ENCODE measurements at places on chromosomes 7 and 10.

- no peak for DNase-seq
Measured at GRCh38 chr7:70063371-70063770, 465.1 kb downstream of the AUTS2 start.

GRCh38 chr10:131195116-131195515 lies 116.4 kb downstream of the TCERG1L start:
- no peak for DNase-seq

- DNase-seq: no peak
Measured at GRCh38 chr7:70237256-70237655, 639.0 kb downstream of the AUTS2 start.

- no peak for DNase-seq
Measured at GRCh38 chr7:44748948-44749731, 493 bp downstream of the ZMIZ2 start.

GRCh38 chr10:101732096-101732495 lies 37.1 kb upstream of the FBXW4 start:
- no peak for DNase-seq

DNA sequence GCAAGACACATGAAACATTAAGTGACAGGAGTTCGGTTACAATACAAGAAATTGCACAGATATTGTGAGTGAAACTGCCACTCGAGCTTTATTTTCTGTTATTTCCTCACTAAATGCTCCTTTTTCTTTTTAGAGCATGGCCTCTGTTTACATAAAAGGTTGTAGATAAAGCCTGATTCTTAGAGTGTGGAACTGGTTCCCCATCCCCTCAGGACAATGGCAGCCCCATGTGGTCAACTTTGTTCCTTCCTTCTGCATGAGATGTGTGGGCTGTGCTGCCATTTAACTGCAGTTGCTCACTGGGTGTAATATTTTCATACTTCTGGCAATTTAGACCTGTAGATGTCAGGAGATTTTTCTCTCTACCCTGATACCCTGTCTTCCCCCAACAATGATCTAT lies 70.2 kb downstream of the LRGUK start:
- no peak for DNase-seq

DNA sequence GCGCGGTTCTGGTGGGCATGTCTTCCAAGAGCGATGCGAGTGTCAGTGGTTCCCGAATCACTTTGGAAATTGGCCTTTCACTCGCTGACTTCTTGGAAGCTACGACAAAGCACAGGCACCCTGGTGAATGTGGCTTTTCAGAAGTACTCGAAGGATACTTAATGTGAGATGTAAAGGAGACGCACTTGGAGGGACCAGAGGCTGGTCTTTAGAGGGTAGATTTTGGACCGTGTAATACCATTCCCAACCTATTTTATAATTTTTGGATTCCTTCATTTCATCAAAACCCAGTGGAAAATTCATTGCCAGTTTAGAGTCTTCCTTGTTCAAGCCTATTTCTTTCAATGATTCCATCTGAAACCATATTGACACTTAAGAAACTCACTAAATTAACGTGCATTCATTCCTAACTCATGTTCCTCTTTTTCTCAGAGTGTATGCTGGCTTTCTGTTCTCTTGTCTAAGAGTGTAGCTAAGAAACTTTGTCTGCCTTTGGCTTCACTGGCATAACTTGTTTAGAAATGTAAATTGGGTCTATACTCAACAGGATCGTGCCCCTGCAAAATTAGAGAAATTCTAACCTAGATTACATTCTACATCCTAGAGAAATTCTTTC lies 645 bp upstream of the COPG2 start:
- DNase-seq: no peak

GRCh38 chr10:24891823-24892222 lies 60.6 kb downstream of the PRTFDC1 start:
- DNase-seq: no peak

GRCh38 chr10:2541176-2541575 lies 526.2 kb upstream of the PFKP start:
- no peak for DNase-seq

GRCh38 chr7:69208848-69209247 lies 389.4 kb upstream of the AUTS2 start:
- no peak for DNase-seq

GRCh38 chr7:140062528-140063299 lies at the start of gene PARP12:
Gene PARP12, minus strand, starts transcription at chr7:140062951. Its CDS starts 104 bp downstream, at chr7:140062847.
- peak; percentile 80 for DNase-seq

DNA sequence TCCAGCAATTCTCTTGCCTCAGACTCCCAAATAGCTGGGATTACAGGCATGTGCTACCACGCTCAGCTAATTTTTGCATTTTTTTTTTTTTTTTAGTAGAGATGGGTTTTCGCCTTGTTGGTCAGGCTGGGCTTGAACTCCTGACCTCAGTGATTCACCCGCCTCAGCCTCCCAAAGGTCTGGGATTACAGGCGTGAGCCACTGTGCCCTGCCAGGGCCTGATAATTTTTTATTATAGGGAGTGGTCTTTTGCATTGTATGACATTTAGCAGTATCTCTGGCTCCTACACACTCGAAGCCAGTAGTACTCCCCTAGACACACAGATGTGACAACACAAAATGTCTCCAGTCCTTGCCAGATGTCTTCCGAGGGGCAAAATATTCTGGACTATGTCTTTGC lies 124.0 kb downstream of the DKK1 start:
- no peak for DNase-seq

DNA sequence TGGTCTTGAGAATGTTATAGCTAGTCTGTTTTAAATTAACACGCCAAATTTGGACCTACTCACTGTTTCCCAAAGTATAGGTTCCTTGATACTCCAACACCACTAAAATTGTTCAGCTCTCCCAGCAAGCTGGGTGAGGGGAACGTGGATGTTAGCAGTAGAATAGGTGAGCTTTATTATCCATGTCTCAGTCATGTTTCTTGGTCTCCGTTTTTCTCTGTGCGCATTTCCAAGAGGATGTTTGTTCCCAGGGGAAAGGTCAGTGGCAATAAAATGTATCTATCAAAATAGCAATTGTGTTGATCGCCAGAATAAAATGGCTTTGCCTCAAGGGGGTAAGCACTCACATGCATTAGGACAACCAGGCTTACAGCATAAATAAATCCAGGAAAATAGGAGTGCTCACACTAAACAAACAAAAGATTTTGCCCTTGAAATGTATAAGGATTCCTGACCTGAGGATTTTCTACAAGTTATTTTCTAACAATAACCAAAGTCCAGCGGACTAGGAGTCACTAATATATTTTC lies 187.0 kb upstream of the C7orf33 start:
- DNase-seq: no peak

GRCh38 chr7:122803323-122803722 lies 82.9 kb downstream of the CADPS2 start:
- DNase-seq: no peak

DNA sequence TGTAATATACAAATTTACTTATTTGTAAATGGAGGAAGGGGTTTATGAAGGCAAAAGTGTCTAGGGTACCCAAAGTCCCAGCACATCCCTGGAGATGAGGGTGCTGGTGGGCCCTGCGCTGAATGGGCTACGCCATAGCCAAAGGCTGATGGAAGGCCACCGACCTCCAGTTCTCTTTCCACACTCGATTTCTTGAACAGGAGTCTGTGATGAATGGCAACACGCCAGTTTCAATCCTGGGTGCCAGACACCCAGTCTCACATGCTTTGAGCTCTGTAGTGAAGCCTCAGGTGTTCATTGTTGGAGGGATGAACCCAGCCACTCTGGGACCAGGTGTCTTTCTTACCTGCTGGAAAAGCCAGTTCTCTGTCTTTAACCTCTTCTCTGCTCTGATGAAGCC lies 752 bp downstream of the LRMDA start:
- DNase-seq: no peak

DNA sequence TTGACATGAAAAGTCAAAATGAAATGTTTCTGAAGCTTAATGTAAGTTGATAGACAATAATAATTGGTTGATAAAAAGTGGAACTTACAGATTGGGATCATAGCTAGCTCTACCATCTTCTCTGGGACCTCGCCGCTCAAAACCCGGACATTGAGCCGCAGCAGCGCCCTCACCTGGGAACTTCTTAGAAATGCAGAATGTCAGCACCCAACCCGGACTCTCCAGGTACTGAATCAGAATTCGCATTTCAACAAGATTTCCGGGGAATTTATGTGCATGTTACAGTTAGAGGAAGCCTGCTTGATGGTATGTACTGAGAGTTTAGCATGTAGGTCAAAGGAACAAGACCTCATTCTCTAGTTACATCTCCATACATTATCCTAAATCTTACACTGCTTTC lies 36.7 kb upstream of the ABLIM1 start:
- DNase-seq: peak; percentile 75

- no peak for DNase-seq
Measured at GRCh38 chr7:94414481-94414880, 19.8 kb downstream of the COL1A2 start.

GRCh38 chr7:95471071-95471470 lies 14.7 kb upstream of the ASB4 start:
- no peak for DNase-seq

- no peak for DNase-seq
Measured at GRCh38 chr7:129401967-129402860, 32.0 kb upstream of the STRIP2 start.

DNA sequence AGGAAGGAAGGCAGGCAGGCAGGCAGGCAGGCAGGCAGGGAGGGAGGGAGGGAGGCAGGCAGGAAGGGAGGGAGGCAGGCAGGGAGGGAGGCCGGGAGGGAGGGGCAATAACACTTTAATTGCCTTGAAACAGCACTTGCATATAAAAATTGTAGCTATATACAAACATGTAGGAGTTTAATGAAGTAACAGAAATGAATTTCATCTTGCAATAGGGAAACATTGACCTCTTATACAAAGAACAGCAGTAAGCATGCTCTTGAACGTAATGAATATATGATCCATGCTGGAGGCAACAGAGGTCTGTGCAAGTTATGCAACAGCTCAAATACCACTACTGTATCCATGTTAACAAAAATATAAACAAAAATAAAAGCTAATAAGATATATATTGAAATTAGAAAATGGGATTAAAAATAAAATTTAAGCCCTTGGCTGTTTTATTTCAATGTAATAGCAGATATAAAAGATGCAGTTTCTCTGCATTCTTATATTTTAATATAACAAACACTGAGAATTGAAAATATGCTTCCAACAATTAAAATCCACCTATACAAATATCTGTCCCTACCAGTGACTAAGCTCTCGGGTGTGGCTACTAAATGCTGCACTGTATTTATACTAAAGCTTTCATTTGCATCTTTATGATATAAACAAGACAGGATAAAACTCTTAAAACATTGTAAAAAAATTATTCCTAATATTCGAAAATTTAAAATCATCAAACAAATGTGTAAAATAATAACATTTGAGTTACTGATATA lies 50.3 kb downstream of the CACNA2D1 start:
- DNase-seq: no peak

DNA sequence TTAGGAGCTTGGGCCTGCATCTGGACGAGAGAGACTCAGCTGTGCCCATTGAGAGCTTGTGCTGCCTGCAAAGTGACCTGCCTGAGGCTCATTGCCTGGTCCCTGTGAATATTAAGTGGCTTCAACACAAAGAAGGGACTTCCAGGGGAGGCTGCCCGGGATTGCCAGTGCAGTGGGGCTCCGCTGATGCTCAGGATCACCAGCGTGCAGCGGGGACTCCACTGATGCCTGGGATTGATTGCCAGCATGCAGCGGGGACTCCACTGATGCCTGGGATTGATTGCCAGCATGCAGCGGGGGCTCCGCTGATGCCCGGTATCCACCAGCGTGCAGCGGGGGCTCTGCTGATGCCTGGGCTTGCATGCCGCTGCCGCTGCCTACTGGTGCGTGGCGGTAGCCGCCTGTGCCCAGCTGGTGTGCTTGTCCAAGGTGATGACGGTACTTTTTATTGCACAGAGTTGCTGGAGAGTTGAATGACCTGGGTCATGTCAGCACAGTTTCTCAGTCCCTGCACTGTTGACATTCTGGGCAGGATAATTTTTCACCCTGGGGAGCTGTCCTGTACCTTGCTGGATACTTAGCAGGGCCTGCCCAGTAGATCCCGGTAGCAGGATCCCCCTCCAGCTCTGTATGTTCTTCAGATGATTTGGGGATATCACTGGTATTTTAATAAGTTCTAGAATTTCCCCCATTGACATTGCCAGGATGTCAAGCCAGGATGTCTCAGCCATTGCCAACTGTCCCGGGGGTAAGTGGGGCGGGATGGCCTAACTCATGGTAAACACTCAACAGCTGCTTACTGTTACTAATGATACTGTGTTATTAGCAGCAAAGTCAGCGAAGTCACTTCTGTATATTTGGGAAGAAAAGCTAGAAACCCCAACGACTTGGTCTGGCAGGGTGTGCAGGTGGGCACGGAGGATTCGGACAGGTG lies 13.0 kb downstream of the DOCK1 start:
- DNase-seq: no peak

DNA sequence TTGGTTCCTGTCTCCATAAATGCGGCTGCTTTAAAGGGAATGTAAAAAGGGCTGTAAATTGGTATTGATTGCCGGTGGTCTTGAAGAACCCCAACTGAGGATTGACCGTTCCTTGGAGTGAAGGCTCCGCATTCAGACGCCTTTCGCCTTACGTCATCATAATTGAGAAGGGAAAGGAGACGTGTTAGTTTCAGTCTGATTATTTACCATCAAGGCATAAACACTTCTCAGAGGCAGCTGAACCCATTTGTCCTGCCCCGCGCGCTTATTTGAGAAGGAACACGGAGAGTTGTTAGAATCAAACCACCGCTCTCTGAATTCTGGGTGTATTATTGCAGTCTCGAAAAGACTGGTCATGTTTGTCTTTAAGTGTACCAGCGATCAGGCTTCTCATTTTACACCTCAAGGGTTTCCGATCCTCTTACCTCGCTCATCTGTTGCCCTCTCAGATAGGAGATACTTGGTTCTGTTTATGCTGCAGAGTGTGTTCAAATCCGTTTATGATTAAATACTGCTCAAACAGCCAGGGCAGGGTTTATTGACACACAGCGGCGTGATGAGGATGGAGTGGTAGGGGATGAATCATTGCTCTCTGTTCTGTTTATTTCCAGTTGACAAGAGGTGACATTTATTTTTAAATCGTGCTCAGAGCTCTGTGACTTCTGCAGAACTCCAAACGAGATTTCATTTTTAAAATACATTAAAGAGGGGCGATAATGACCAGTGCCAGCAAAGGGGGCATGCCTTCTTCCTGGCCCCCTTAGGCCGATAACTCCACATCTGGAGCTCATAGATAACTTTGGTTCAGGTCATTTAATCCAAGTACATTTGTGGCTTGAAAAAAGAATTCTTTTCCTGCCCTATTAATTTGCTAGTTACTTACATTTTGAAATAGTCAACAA lies 30.4 kb downstream of the FOXK1 start:
- no peak for DNase-seq
